Jurkat, Clone E6-1 (cell line): ENCODE measurements at places on chromosomes 16 and 17.

DNA sequence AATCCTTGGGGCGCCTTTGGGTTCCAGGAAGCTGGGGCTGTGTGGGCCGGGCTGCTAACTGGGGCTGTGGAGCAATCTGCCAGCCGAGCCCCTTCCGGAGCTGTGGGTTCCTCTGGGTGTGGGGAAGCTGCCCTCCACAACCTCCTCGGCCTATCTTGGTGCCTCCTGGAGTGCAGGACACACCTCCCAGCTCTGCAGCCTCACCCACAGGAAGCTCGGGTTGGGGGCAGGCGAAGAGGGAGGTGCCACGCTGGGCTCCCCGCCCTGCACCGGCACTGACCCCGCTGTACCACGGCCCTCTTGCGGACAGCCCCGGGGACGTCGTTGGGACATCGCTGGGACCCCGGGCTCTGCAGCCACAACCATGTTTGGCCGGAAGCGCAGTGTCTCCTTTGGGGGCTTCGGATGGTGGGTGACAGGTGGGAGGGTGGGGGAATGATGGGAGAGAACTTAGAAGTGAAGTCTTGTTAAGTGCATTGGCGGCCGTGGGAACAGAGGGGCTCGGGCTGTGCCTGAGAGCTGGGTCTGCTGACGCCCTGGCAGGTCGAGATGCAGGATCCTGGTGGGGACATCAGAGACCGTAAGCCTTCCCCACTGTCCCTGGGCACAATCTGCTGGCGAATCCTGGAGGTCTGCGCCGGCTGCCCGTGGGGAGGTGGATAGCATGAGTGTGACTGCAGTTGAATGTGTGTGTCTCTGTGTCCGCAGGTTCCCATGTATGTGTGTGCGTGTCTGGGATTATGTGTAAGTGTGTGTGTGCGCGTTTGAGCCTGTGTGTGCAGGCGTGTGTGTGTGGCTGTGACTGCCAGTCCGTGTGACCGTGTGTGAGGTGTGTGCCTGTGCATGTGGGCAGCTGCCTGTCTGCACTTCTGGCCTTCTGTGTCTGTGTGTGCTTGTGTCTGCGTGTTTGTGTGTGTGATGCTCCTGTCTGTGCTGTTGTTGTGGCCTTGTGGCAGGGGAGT, at the start of gene RAP1GAP2:
RAP1GAP2 (plus strand) TSS at position 275 of the 962 bp plus-strand sequence; CDS start at position 365, 90 bp downstream.
- peak; percentile 87 for DNase-seq

- no peak for DNase-seq
Observed at GRCh38 chr16:68406458-68407152, 41.7 kb downstream of the SMPD3 start.

GRCh38 chr17:40547785-40548478, 17.3 kb downstream of the CCR7 start:
- DNase-seq = no peak

DNA sequence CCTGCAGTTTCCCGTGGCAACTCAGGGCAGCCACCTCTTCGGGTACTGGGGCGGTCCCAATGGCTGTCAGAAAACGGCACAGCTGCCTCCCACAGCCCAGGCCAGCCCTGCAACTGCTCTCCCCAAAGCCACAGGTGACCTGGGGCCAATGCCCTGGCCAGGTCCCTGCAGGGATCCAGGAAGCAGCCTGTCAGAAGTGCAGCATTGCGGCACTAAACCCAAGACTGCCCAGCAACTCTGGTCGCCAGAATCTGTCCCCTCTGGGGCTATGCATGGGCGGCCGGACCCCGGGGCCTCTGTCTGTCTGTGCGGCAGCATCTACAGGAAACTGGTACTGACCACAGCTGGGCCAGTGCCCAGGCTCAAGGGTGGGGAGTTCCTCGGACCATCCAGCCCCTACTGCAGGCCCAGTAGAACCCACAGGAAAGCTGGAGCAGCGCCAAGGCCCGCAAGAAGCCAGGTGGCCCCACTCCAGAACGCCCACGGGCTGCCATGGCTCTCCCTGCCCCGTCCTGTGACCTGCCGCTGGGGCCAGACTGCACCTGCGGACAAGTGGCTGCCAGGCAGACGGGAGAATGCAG, 5.5 kb downstream of the CYBC1 start:
- no peak for DNase-seq

- no peak for DNase-seq
Observed at GRCh38 chr17:20989991-20990855, 52.6 kb downstream of the USP22 start.

- no peak for DNase-seq
Observed at GRCh38 chr17:47720754-47721533, 12.1 kb upstream of the TBX21 start.
